ENCODE measurements at places on chromosomes 11 and 22.

GRCh38 chr11:19713196-19714021 lies 772 bp downstream of the NAV2 start:
- DNase-seq: no peak
- H3K36me3 ChIP-seq: no peaks in the 10 kb centered on the region
- H3K27me3 ChIP-seq: no peaks in the 10 kb centered on the region
- H3K27ac ChIP-seq: no peak overlapping the region
- H3K4me3 ChIP-seq: peak overlapping the region; percentile 75

- H3K27me3 ChIP-seq: no peaks in the 10 kb centered on the region
- no peaks in the 10 kb centered on the region for H3K4me1 ChIP-seq
- no peak overlapping the region for H3K4me3 ChIP-seq
These were observed 180.8 kb downstream of the DBX1 start for GRCh38 chr11:19979519-19979845.

GRCh38 chr22:16586170-16586569 lies 6.4 kb downstream of the CCT8L2 start:
- H3K27ac ChIP-seq: no peak overlapping the region
- no peak overlapping the region for H3K4me3 ChIP-seq
- no peaks in the 10 kb centered on the region for H3K36me3 ChIP-seq

GRCh38 chr11:102241026-102241425 lies 76.3 kb upstream of the BIRC3 start:
- peaks cover 12% of the 10 kb centered on the region for H3K27me3 ChIP-seq
- peak; percentile 8 for DNase-seq

GRCh38 chr22:35394011-35394312 lies 6.0 kb upstream of the MCM5 start:
- H3K27ac ChIP-seq: no peak overlapping the region
- no peaks in the 10 kb centered on the region for H3K36me3 ChIP-seq
- no peak overlapping the region for H3K4me3 ChIP-seq
- H3K27me3 ChIP-seq: no peaks in the 10 kb centered on the region

DNA sequence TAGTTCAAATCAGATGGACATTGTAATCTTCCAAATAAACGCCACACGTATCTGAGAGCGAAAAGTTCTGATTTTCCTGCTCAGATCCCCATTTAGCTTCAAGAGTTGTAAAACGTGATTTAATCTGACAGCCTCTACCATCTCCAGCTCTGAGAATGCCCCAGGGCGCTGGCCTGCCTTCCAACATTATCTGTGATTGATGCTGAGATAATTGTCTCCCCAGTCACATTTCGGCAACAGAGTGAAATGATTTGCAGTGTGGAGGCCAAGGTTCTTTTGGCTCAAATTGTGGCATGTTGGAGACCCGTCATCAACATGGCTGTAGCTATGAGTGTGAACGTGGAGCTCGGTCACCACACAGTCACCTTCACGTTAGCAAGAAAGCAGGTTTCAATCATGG lies 283.4 kb downstream of the BRD1 start:
- H3K27me3 ChIP-seq: no peaks in the 10 kb centered on the region
- H3K4me1 ChIP-seq: no peaks in the 10 kb centered on the region
- H3K36me3 ChIP-seq: peaks cover 7% of the 10 kb centered on the region
- H3K27ac ChIP-seq: no peak overlapping the region

GRCh38 chr11:45538363-45538762 lies 127.1 kb downstream of the CHST1 start:
- H3K4me3 ChIP-seq: no peak overlapping the region
- peaks cover 1% of the 10 kb centered on the region for H3K27me3 ChIP-seq
- no peaks in the 10 kb centered on the region for H3K36me3 ChIP-seq
- DNase-seq: no peak
- H3K4me1 ChIP-seq: no peaks in the 10 kb centered on the region

DNA sequence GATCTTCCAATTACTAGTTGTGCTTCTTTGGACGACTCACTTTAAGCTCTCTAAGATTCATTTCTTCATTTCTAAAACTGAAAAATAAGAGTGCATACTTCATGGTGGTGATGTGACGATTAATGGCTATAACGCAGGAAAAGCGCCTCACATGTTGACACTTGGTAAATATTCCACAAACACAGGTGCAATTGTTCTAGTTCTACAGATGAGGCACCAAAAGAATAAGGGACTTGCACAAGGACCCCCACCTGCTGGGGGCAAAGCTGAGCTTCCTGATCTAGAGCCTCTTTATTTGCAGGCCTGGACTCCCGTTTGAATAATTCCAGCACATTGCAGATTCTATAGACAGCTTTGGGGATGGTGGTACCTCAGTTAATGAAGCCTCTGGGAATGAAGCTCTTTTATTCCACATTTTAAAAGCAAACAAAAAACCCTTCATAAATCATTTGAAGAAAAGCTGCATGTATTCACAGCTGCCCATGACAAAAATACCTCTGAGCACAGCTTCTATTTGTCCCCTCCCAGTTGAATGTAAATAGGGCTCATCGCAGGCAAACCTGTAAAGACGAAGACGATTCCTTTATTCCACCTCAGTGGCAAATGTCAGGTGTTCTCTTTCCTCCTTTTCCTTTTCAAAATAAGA lies 14.9 kb upstream of the CADM1 start:
- DNase-seq: no peak
- H3K36me3 ChIP-seq: no peaks in the 10 kb centered on the region
- H3K4me1 ChIP-seq: no peaks in the 10 kb centered on the region
- H3K27ac ChIP-seq: no peak overlapping the region

GRCh38 chr11:127873478-127873877 lies 713.9 kb downstream of the ETS1 start:
- H3K27me3 ChIP-seq: no peaks in the 10 kb centered on the region
- H3K27ac ChIP-seq: no peak overlapping the region
- no peaks in the 10 kb centered on the region for H3K4me1 ChIP-seq
- DNase-seq: no peak
- no peaks in the 10 kb centered on the region for H3K36me3 ChIP-seq
